Kidney tubule cell (primary cell): ENCODE measurements at places on chromosomes 3 and 15.

DNA sequence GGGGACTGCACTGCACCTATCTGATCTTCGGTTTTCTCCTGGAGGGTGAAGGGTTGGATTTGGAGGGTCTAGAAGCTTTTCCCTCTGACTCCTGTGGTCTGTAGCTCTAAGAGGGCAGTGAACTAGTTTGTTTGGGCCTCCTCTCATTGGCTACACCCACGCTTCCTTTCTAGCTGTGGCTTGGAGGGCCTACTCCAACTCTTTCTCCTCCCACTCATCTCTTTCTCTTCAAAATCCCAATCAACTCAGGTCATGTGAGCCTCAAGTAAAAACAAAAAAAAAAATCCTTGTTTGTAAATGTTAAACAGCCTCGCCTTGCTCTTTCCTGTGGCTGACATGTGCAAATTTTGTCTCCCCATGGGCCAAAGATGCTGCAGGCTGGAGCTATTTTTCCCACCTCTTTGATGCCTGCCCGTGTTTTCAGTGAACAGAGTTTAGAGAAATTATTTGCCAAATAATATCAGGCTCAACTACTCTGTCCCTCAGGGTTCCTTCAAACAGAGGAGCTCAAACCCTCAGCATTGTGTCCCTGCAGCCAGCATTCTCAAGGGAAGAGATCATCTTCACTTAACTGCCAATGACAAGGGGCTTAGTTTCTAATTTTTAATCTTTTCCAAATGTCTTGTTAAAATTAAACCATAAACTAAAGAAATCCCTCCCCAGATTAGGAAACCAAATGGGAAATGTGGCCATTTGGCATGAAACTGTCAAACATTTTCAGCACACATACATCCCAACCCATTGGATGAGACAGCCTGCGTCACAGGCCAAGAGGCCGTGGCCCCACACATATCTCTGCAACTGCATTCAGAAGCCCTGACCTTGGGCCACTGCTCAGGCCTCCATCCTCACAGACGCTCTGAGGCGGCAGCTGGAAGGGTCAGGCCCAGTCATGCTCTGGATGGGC is 114.8 kb upstream of the THBS1 start:
- no peak for DNase-seq

DNA sequence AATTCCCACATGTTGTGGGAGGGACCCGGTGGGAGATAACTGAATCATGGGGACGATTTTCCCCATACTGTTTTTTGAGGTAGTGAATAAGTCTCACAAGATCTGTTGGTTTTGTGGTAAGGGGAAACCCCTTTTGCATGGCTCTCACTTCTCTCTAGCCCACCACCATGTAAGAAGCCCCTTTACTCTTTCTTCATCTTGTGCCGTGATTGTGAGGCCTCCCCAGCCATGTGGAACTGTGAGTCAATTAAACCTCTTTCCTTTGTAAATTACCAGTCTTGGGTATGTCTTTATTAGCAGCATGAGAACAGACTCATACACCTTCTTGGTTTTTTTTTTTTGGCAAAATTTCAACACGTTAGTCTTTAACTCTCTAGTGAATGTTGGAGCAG is 18.1 kb downstream of the ARL8B start:
- peak; percentile 53 for DNase-seq

DNA sequence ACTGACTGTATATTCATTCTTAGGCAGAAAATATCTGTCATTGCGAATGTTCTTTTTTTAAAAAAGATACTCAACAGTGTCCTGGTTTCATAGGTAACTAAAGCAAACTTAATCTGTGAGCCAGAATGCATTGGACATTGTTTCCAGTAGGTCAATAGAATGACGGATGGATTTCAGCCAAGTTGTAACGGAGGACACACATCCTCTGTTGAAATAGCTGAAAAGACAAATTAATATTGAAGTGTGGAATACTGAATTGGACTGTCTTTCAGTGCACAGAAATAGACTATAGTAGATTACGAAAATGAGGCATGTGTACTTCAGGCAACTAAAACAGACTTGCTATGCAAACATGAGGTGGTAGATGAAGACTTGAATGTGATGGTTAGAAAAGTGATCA is 461.6 kb downstream of the WDR72 start:
- no peak for DNase-seq

- no peak for DNase-seq
Measured at GRCh38 chr3:126551121-126551838, 7.5 kb downstream of the C3orf22 start.

DNA sequence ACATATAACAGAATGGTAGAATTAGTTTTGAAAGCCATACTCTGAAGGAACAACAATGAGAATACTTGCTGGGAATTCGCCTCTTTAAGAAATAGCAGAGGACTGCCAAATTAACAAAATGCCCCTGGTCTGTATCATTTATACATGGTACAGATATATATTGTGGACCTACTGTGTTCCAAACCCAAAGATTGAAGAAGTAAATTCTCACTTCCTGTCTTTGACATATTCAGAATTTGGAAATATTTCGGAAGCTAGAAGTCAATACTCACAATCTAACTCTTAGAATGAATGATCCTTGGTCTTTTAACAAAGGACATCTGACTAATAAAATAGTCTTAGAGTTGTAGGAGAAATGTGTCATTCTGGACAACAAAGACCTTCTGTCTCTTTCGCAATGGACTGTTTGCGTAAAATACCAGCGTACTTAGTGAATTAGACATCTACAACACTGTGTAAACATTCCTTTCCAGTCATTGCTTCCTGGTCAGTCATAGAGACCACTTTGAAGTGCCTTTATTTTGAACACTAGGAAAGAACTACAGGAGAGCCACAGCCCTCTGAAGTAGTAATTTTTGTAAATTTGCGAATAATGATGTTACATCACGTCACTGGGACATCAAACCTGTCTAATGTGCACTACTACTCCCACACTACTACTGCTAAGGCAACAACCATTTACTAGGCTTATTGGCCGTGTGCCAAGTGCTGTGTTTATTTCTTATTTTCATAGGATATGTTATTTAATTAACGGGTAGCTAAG is 68.0 kb downstream of the CHL1 start:
- peak; percentile 94 for DNase-seq

DNA sequence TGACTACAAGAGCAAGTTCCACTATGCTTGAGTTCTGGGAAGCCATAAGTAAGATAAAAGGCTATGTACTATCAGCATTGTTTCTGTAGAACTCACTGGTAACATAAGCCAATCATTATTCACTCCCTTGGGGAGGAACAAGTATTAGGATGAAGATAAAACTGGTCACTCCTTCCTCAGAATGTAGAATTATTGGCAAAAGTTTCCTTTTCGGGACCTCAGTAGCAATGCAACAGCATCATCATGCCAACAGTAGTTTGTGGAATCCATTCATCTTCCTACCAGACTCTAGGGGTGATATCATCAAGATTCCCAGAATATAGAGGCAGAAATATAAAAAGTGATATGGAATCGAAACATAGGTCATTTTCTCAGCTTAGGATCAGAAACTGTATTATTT is 209.5 kb downstream of the PLOD2 start:
- no peak for DNase-seq

DNA sequence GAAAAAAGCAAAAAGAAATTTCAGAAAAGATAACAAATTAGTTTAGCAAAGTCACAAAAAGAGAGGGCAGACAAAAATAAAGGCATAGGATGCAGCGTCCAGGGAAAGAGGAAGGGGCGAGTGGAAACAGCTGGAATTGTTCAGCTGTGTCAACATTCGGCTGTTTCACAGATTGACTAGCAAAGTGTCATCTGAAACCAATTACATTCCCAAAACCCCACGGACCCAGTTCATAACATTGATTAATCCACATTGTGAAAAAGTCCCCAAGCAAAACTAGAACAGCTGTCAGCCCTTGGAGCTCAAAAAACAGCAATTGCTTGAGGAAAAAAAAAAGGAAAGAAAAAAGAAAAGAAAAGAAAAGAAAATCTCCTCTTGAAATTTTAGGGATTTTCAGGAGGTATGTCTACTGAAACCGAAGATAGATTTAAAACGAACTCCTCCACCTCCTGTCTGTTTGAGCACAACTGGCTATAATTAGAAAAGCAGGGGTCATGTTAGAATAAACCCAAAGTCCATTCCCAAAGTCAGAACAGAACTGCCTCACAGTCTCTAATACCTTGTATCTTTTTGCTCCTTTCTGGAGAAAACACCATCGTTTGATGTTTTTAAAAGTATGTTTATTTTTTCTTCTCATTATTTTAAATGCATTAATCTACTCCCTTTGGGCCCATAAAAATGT is 159.6 kb downstream of the RORA start:
- DNase-seq = no peak
